ENCODE measurements at places on chromosomes 6 and 20. TPM values are rescaled to one million over a fixed set of nuclear protein-coding genes. Genes with fewer than 3 reads are reported as not detected.
A peak's percentile ranks its signal among the peaks of the same experiment; 100 is the strongest.

GRCh38 chr6:139588734-139589593 is 214.5 kb upstream of the CITED2 start:
- no peaks in the 10 kb centered on the region for H3K27me3 ChIP-seq
- H3K4me1 ChIP-seq: peaks cover 17% of the 10 kb centered on the region
- H3K4me3 ChIP-seq: no peak overlapping the region
- no peak for DNase-seq
- peak overlapping the region; percentile 67 for H3K27ac ChIP-seq

DNA sequence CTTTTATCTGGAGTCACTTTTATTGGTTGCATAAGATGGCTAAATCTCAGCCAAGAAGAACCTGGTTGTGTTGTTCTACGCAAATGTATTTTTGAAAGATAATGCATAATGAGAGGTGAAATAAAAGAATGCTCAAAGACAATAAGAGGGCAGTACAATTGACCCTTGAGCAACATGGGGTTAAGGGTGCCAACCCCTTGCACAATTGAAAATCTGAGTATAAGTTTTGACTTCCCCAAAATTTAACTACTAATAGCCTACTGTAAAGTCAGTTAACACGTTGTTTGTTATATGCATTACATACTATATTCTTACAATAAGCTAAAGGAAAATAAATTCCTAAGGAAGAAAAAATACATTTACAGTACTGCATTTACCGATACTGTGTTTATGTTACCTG is 5.9 kb downstream of the RNF146 start:
- no peak overlapping the region for H3K27ac ChIP-seq
- H3K36me3 ChIP-seq: no peaks in the 10 kb centered on the region
- H3K4me1 ChIP-seq: peaks cover 32% of the 10 kb centered on the region

DNA sequence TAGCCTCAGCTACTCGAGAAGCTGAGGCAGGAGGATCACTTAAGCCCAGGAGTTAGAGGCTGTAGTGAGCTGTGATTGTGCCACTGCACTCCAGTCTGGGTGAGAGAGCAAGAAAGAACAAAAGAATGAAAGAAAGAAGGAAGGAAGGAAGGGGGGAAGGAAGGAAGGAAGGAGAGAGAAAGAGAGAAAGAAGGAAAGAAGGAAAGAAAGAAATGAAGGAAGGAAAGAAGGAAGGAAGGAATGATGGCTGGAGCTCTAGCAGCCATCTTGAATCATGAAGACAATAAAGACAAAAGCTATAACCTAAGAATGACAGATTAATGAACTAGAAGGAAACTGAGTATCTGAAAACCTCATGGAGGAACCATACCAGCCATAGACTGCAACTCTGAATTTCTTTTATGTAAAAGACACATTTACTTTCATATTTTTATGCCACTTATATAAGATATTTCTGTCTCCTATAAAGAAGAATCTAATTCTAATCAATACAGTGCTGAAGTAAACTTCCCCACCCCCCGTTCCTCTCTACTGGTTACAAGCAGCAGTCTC is 522.3 kb upstream of the JARID2 start:
- no peak for DNase-seq
- no peaks in the 10 kb centered on the region for H3K27me3 ChIP-seq
- H3K36me3 ChIP-seq: no peaks in the 10 kb centered on the region
- no peak overlapping the region for H3K27ac ChIP-seq
- peaks cover 43% of the 10 kb centered on the region for H3K4me1 ChIP-seq
- H3K4me3 ChIP-seq: no peak overlapping the region

CCN6 gene
- total RNA-seq: not detected

HMGCLL1 gene
- 4.2 TPM for total RNA-seq

GRCh38 chr6:364609-365540 is 26.7 kb upstream of the IRF4 start:
- H3K4me3 ChIP-seq: no peak overlapping the region
- no peaks in the 10 kb centered on the region for H3K4me1 ChIP-seq
- H3K36me3 ChIP-seq: no peaks in the 10 kb centered on the region

GRCh38 chr20:48292806-48293205 is 507.5 kb upstream of the SULF2 start:
- H3K36me3 ChIP-seq: no peaks in the 10 kb centered on the region
- no peak for DNase-seq
- H3K27ac ChIP-seq: no peak overlapping the region
- H3K27me3 ChIP-seq: no peaks in the 10 kb centered on the region
- H3K4me3 ChIP-seq: no peak overlapping the region

DZANK1 gene
- 2.7 TPM for total RNA-seq

- H3K27me3 ChIP-seq: no peaks in the 10 kb centered on the region
- no peak overlapping the region for H3K4me3 ChIP-seq
- no peak for DNase-seq
- no peaks in the 10 kb centered on the region for H3K36me3 ChIP-seq
- H3K27ac ChIP-seq: no peak overlapping the region
Observed at GRCh38 chr6:134669485-134669884, 280.4 kb downstream of the ALDH8A1 start.

GRCh38 chr6:11714116-11714797 is 64.3 kb downstream of the ADTRP start:
- H3K27ac ChIP-seq: no peak overlapping the region
- H3K4me1 ChIP-seq: peaks cover 11% of the 10 kb centered on the region
- no peaks in the 10 kb centered on the region for H3K27me3 ChIP-seq
- H3K36me3 ChIP-seq: no peaks in the 10 kb centered on the region
- DNase-seq: no peak

KCNB1 gene
- total RNA-seq: 0.41 TPM

- H3K4me3 ChIP-seq: no peak overlapping the region
- H3K27me3 ChIP-seq: no peaks in the 10 kb centered on the region
- H3K4me1 ChIP-seq: no peaks in the 10 kb centered on the region
- H3K36me3 ChIP-seq: no peaks in the 10 kb centered on the region
- H3K27ac ChIP-seq: no peak overlapping the region
Observed at GRCh38 chr6:121482751-121483150, 47.3 kb downstream of the GJA1 start.

BFSP1 gene
- 2.7 TPM for total RNA-seq

DNA sequence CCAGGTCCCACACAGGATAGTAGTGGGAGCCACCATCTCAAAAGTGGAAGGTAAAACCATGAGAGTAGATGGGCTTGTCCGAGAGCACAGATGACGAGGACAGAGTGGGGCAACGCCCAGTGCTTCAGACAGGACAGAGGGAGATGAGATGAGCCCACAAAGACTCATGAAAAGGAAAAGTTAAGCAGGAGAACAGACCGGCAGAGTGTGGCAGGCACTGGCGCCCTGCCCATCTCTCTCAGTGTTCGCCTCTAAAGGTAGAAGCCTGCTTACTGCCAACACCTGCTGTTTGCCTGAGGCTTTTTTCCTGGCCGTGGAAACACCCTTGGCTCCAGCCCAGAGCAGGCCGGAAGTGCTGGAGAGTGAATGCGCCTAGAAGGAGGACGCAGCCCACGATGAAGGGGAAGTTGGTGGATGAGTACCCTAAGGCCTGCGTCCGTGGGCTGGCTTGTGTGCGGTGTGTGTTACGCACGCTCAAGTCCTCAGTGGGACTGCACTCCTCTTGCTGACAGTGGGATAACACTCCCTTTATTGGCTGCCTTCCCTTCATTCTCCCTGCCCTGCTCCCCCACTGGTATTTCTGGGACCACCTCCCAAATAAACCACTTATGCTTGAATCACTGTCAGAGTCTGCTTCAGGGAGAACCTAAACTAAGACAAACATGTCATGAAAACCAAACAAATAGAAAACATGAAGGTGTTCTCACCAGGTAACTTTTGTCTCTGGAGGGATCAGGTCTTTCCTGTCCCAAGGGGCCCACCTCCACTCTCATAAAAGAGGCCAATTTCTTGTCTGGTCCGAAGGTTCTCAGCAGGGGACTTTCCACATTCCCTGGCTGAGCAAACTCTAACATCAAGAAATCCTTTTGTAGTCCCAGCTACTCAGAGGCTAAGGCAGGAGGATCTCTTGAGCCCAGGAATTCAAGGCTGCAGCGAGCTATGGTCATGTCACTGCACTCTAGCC is 9.1 kb upstream of the FOXP4 start:
- no peak overlapping the region for H3K4me3 ChIP-seq
- no peaks in the 10 kb centered on the region for H3K27me3 ChIP-seq
- DNase-seq: peak; percentile 84
- no peak overlapping the region for H3K27ac ChIP-seq
- peaks cover 25% of the 10 kb centered on the region for H3K4me1 ChIP-seq

GRCh38 chr6:11592294-11592906 is 54.9 kb downstream of the TMEM170B start:
- DNase-seq: no peak
- no peaks in the 10 kb centered on the region for H3K27me3 ChIP-seq
- peaks cover 7% of the 10 kb centered on the region for H3K4me1 ChIP-seq
- H3K27ac ChIP-seq: no peak overlapping the region
- H3K36me3 ChIP-seq: no peaks in the 10 kb centered on the region

CLIC5 gene
- total RNA-seq: 131 TPM

GINS1 gene
- total RNA-seq: 0.55 TPM

- DNase-seq: no peak
- H3K27me3 ChIP-seq: no peaks in the 10 kb centered on the region
- no peak overlapping the region for H3K27ac ChIP-seq
- H3K4me3 ChIP-seq: no peak overlapping the region
- no peaks in the 10 kb centered on the region for H3K4me1 ChIP-seq
- no peaks in the 10 kb centered on the region for H3K36me3 ChIP-seq
Observed at GRCh38 chr20:11193241-11193640, 519.4 kb upstream of the JAG1 start.

DLL1 gene
- 14.6 TPM for total RNA-seq

- H3K4me3 ChIP-seq: no peak overlapping the region
- DNase-seq: no peak
- no peaks in the 10 kb centered on the region for H3K4me1 ChIP-seq
- no peak overlapping the region for H3K27ac ChIP-seq
- no peaks in the 10 kb centered on the region for H3K27me3 ChIP-seq
Observed at GRCh38 chr6:114195631-114196403, 147.0 kb downstream of the HS3ST5 start.

DNA sequence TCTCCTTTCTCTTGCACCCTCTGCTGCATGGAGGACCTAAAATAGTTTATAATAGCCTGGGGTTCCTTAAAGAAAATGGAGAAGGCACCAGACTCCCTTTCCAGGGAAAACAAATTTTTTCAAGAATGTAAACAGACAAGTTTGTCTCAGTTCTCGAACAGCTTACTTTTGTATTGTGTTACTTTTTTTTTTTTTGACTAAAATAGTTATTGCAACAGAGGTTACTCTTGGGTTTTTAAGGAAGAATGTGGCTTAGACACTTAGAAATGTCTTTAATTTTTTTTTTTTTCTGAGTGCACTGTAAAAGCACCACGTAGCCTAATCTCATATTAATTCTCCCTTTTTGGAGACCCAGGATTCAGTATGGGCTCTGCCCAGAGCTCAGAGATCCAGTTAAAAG is 148.7 kb upstream of the CARMIL1 start:
- H3K27me3 ChIP-seq: no peaks in the 10 kb centered on the region
- H3K4me3 ChIP-seq: no peak overlapping the region
- H3K4me1 ChIP-seq: peaks cover 35% of the 10 kb centered on the region
- no peak for DNase-seq
- peaks cover 26% of the 10 kb centered on the region for H3K36me3 ChIP-seq

GRCh38 chr6:819122-819521 is 126.2 kb upstream of the EXOC2 start:
- H3K27ac ChIP-seq: no peak overlapping the region
- H3K36me3 ChIP-seq: no peaks in the 10 kb centered on the region
- DNase-seq: no peak
- H3K27me3 ChIP-seq: no peaks in the 10 kb centered on the region
- no peak overlapping the region for H3K4me3 ChIP-seq

DNA sequence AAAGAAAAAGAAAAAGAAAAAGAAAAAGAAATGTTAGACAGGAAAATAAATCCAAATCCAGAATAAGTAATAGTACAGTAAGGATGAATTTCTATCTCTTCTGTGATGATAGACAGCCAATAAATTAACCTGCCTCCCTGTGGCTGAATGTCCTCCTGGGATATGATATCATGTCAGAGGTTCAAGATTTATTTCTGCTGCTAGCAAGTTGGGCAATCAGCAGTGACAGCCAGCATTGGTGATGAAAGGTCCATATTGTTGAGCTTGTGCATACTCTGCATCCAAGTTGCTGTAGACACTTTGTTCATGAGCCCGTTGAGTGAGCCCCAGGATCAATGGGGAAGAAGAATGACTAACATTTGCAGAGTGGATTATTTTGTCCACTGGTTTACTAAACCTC is 44.9 kb upstream of the CEP85L start:
- no peak for DNase-seq
- H3K4me3 ChIP-seq: no peak overlapping the region
- H3K4me1 ChIP-seq: no peaks in the 10 kb centered on the region
- H3K27me3 ChIP-seq: no peaks in the 10 kb centered on the region
- no peaks in the 10 kb centered on the region for H3K36me3 ChIP-seq

NOL4L gene
- total RNA-seq: 19.7 TPM

- DNase-seq: no peak
- no peak overlapping the region for H3K4me3 ChIP-seq
- peak overlapping the region; percentile 4 for H3K27ac ChIP-seq
- no peaks in the 10 kb centered on the region for H3K36me3 ChIP-seq
Observed at GRCh38 chr6:29967379-29968010, 25.2 kb downstream of the HLA-A start.

BIRC7 gene
- 15.5 TPM for total RNA-seq

- no peak for DNase-seq
- H3K27me3 ChIP-seq: no peaks in the 10 kb centered on the region
- H3K4me1 ChIP-seq: no peaks in the 10 kb centered on the region
- H3K27ac ChIP-seq: no peak overlapping the region
- no peak overlapping the region for H3K4me3 ChIP-seq
- peaks cover 62% of the 10 kb centered on the region for H3K36me3 ChIP-seq
Observed at GRCh38 chr6:43192911-43193310, 10.9 kb downstream of the CUL9 start.

- no peaks in the 10 kb centered on the region for H3K4me1 ChIP-seq
- H3K27me3 ChIP-seq: no peaks in the 10 kb centered on the region
- H3K27ac ChIP-seq: no peak overlapping the region
- no peaks in the 10 kb centered on the region for H3K36me3 ChIP-seq
Observed at GRCh38 chr6:14822679-14823078, 423.2 kb upstream of the JARID2 start.

DNA sequence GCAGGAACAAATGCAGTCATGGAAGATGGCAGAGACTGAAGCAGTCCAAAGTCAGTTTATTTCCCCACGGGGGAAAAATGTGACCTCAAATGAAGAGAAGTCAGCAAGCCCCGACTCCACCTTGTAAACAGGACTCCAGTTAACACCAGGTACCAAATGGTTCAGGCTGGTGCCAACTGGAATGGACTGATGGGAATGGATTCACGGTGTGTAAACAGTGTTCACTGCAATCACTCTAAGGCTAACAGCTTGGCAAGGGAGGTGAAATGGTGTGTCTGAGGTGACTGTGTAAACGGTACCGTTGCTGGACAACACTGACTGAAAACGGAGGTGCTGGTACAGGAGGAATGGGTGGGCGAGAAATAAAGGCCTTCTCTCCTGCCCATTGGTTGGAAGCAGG is 12.0 kb downstream of the PLAGL2 start:
- no peaks in the 10 kb centered on the region for H3K27me3 ChIP-seq
- no peak overlapping the region for H3K4me3 ChIP-seq
- no peak for DNase-seq
- peaks cover 20% of the 10 kb centered on the region for H3K4me1 ChIP-seq

- no peaks in the 10 kb centered on the region for H3K27me3 ChIP-seq
- no peak overlapping the region for H3K27ac ChIP-seq
- no peaks in the 10 kb centered on the region for H3K36me3 ChIP-seq
Observed at GRCh38 chr6:75386050-75386770, 101.6 kb upstream of the TMEM30A start.

EYA2 gene
- total RNA-seq: 1.8 TPM

RAE1 gene
- total RNA-seq: 14.9 TPM

ZNFX1 gene
- total RNA-seq: 54.4 TPM

Measured in upper lobe of right lung (tissue), 1 donor.